ENCODE measurements at places on chromosomes 4 and X. TPM values are rescaled to one million over a fixed set of nuclear protein-coding genes. Genes with fewer than 3 reads are reported as not detected.

GRCh38 chr4:15006416-15007024, 4.2 kb downstream of the CPEB2 start:
- DNase-seq = no peak
- peaks cover 29% of the 10 kb centered on the region for H3K36me3 ChIP-seq
- peaks cover 87% of the 10 kb centered on the region for H3K4me1 ChIP-seq
- peak overlapping the region; percentile 100 for H3K27ac ChIP-seq
- H3K4me3 ChIP-seq = peak overlapping the region; percentile 93

DNA sequence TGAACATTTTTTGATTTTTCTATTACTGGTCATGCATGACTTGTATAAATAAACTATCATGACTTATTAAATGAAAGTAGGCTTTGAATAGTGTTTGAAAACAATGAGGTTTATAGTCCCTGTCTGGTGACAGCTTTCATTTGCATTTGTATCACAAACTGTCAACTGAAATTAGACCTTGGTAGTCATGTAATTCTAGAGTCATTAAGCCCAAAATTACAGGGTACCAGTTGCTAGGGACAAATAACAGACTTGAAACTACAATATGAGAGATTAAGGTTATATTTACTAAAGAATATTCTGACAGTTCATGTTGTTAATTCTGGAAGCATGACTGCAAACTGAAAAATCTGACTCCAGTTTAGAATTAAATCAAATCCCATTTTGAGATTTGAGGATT, 9.2 kb upstream of the VAMP7 start:
- H3K4me1 ChIP-seq = no peaks in the 10 kb centered on the region
- DNase-seq = no peak
- H3K4me3 ChIP-seq = no peak overlapping the region
- peaks cover 24% of the 10 kb centered on the region for H3K27me3 ChIP-seq
- no peak overlapping the region for H3K27ac ChIP-seq
- no peaks in the 10 kb centered on the region for H3K36me3 ChIP-seq

DNA sequence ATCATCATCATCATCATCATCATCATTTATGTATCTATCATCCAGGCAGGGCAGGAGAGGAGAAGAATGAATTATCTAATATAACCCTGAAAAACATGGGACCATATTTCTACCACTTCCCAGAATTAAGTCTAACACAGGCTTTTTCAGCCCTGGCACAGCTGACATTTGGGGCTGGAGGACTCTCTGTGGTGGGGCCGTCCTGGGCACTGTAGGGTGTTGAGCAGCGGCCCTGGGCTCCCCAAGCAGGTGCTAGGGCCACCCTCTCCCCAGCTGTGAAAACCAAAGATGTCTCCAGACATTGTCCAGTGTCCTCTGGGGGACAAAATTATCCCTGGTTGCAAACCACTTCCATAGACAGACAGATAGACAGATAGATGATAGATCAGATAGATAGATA, 288.4 kb downstream of the CRLF2 start:
- H3K27me3 ChIP-seq = no peaks in the 10 kb centered on the region
- DNase-seq = no peak
- H3K27ac ChIP-seq = no peak overlapping the region
- H3K36me3 ChIP-seq = no peaks in the 10 kb centered on the region
- H3K4me3 ChIP-seq = no peak overlapping the region
- no peaks in the 10 kb centered on the region for H3K4me1 ChIP-seq

DNA sequence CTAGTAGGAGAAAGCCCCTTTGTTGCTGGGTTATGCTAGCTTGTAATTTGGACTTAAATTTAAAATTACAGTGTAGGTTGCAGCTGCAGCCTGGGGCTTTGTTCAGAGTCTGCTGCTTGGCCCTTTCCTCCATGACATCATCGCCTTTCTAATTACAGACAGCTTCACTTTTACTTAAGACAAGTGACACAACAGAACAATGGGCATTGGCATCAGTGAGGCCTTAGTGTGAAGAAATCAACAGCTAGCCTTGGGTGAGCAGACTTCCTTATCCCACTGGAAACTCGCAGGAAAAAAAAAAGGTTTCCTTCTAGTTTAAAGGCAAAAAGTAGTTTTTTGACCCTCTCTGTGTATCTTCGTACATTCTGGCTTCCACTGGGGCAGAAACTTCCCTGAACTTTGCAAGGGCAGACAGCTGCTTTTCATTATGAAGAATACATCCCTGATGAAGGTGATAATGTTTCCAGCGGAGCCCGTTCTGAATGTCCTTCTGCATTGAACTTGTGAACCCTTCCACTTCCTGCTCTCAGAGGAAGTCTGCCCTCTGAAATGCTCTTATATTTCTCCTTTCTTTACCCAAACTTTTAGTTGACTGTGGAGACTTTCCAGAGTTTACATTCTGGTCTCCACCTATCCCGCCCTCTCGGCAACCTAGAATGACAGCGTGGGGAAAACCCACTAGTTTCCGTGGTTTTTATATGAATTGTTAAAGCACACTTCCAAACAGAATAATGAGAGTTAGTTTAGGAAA, 123.2 kb upstream of the FAM9C start:
- H3K27me3 ChIP-seq = no peaks in the 10 kb centered on the region
- H3K4me3 ChIP-seq = no peak overlapping the region
- no peak for DNase-seq
- H3K36me3 ChIP-seq = no peaks in the 10 kb centered on the region
- H3K4me1 ChIP-seq = peaks cover 30% of the 10 kb centered on the region
- peak overlapping the region; percentile 84 for H3K27ac ChIP-seq

DNA sequence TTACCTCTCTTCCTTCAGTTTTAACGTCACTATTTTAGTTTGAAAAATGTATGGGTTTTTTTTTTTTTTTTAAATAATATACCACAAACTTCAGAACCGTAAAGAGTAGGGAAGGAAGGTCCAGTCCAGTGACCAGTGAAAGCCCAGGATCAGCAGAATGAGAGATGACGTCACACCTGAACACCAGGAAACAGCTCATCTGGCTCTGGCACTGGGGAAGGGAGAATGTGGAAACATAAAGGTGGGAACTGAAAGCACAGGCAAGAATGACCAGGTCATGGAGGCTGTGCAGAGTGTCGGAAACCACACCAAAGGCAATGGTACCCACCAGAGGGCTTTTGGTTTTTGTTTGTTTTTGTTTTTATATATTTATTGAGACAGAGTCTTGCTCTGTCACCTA, 141.2 kb downstream of the DHX15 start:
- H3K4me3 ChIP-seq = no peak overlapping the region
- H3K4me1 ChIP-seq = no peaks in the 10 kb centered on the region
- H3K27me3 ChIP-seq = peaks cover 12% of the 10 kb centered on the region
- no peak for DNase-seq

CXorf51B gene
- not detected for total RNA-seq

SNX12 gene
- 42.7 TPM for total RNA-seq
